ENCODE measurements at places on chromosomes 13 and 19. TPM values are rescaled to one million over a fixed set of nuclear protein-coding genes. Genes with fewer than 3 reads are reported as not detected.

The MISP3 gene
- total RNA-seq = not detected

The ZNF433 gene
- total RNA-seq = 5.9 TPM

The GPC6 gene
- 16.2 TPM for total RNA-seq

The GNG8 gene
- total RNA-seq = not detected

The ERICH4 gene
- not detected for total RNA-seq
